ENCODE measurements at places on chromosomes 5 and 9.

DNA sequence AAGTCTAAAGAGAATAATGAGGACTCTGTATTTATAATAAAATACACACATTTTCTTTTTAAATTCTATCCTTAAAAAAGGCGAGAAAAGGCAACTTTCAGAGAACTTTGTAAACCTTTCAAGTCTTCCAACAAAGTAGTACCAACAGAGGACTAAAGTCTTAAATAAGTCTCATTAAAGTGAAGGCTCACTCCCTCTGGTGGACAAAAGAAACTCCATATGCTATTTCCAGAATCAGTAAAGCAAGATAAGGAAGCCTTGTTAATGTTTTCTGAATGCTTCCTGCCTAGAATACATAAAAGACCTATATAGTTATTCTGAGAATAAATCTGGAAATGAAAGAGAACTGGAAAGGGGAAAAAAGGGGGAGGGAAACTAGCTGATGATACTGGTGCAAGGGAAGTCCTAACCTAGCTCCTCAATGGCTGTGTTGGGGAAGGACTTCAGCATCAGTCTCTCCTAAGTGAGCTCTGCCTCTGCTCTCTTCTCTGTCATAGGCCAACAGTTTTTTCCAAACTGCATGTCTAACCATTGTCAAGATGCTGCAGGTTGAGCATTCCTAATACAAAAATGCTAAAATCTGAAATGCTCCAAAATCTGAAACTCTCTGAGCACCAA, 7.2 kb downstream of the HMGCS1 start:
- DNase-seq = peak; percentile 70

- DNase-seq = no peak
These were observed 226.3 kb downstream of the AOPEP start for GRCh38 chr9:94952565-94953373.

GRCh38 chr5:180600554-180601041, 9.3 kb upstream of the SCGB3A1 start:
- no peak for DNase-seq

- no peak for DNase-seq
These were observed 21.1 kb downstream of the TLE4 start for GRCh38 chr9:79592726-79593493.

GRCh38 chr5:29042152-29042551, 2003.8 kb upstream of the CDH9 start:
- no peak for DNase-seq

DNA sequence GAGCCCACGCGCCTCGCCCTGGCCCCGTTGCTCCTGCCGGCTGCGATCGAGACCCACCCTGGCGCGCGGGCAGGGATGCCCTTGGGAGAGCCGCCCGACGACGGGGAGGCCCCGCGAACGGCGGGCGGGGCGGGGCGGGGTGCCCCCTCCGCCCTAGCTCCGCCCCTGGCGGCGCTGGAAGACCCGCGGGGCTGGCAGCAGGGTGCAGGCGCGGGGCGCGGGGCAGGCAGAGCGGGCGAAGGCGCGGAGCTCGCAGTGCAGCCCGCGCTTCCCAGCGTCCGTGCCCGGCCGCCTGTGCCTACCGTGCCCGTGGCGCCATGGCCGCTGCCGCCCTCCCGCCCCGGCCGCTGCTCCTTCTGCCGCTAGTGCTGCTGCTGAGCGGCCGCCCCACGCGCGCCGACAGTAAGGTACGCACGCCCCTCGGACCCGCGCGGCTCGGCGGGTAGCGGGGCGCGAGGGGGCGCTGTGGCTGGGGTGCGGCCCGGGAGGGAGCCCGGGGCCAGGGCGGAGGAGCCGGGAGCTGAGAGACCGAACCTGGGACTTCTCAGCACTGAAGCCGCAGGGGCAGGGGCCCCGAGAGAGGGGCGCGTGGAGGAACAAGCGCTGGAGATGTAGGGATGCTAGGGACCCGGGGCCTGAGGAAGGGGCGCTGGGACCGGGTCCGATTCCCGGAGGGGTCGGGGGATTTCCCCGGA, at the start of gene OLFML2A:
Gene OLFML2A, plus strand, starts transcription at position 180 of the 695 bp plus-strand sequence. Its CDS starts 138 bp downstream, at position 318.
- no peak for DNase-seq

GRCh38 chr5:96150007-96150406, 188.4 kb upstream of the ELL2 start:
- no peak for DNase-seq

- no peak for DNase-seq
These were observed 345.4 kb upstream of the MEF2C start for GRCh38 chr5:89228355-89228754.

GRCh38 chr5:33118761-33119415, 321.9 kb upstream of the TARS1 start:
- no peak for DNase-seq

GRCh38 chr5:73917433-73917832, 291.4 kb downstream of the ARHGEF28 start:
- peak; percentile 76 for DNase-seq

DNA sequence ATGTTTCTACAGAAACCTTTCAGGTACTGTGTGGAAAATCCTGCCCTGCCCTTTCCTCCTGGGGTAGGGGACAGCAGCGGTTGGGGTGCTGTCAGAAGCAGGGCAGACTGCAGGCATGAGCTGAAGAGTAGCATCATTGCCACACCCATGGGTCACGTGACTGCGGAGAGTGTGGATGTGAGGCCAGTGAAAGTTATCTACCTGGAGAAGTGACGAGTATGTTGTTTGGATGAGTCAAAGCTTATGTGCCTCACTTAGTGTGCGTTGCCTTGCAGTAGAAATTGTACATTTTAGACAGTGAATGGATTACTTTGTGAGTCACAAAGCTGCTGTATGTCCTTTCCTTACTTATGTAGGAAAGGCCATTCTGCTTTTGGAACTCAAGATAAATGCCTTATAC, 21.7 kb upstream of the ACTBL2 start:
- DNase-seq = no peak

GRCh38 chr5:1315018-1315708, 20.3 kb upstream of the TERT start:
- DNase-seq = no peak

GRCh38 chr9:87630266-87630665, 95.7 kb upstream of the CTSL start:
- DNase-seq = no peak

DNA sequence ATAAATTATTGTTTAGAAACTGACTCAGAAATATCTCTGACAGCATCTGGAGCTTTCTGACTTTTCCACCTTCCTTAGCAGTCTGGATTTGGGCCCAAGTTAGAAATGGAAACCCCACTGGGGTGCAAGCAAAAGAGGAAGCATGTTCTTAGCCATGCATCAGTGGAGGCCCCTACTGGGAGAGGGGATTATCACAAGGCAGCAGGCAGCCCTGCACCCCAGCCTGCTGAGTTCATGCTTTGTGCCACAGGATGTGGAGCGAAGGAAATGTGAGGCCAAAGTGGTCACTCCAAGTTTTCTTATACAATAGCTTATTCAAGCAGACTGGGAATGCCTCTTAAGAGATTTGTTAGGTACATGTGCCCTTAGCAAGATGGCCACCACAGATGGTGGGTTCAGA, 146.5 kb upstream of the TLX3 start:
- no peak for DNase-seq

GRCh38 chr9:88218726-88219125, 80.5 kb upstream of the SPATA31C2 start:
- DNase-seq = no peak

DNA sequence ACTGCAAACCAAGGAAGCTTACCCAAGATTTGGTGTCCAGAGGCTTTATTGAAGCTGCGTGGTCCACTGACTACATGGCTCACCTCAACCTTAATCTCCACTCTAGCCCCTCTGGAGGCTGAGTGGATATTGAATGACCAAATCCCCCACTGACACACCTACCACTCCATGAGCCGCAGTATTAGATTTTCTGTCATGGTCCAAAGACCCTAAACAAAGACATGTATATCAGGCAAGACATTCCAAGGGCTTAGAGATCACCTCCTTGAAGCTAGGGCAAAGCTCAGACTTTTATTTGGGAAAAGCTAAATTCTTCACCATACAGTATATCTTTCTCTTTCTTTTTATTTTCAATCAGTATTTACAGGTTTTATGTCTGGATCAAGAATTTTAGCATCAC, 346.2 kb upstream of the CTNND2 start:
- DNase-seq = no peak

DNA sequence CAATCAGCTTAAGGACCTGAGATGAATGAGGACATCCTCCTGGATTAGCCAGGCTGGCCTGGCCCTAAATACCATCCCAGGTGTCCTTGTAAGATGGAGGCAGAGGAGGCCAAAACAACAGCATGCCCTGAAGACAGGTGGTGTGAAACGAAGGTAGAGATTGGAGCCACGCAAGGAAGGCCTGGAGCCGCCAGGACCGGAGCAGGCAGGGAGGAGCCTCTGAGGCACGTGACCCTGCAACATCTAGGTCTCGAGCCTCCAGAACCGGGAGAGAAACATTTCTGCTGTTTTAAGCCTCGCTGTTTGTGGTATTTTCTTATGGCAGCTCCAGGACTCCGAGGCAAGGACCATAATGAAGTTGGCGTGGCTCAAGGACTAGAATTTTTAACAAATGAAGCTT, 9.7 kb upstream of the COL5A1 start:
- no peak for DNase-seq

GRCh38 chr5:72292411-72292810, 27.6 kb downstream of the MRPS27 start:
- no peak for DNase-seq

- no peak for DNase-seq
These were observed 9.4 kb upstream of the BOD1 start for GRCh38 chr5:173625673-173626504.

DNA sequence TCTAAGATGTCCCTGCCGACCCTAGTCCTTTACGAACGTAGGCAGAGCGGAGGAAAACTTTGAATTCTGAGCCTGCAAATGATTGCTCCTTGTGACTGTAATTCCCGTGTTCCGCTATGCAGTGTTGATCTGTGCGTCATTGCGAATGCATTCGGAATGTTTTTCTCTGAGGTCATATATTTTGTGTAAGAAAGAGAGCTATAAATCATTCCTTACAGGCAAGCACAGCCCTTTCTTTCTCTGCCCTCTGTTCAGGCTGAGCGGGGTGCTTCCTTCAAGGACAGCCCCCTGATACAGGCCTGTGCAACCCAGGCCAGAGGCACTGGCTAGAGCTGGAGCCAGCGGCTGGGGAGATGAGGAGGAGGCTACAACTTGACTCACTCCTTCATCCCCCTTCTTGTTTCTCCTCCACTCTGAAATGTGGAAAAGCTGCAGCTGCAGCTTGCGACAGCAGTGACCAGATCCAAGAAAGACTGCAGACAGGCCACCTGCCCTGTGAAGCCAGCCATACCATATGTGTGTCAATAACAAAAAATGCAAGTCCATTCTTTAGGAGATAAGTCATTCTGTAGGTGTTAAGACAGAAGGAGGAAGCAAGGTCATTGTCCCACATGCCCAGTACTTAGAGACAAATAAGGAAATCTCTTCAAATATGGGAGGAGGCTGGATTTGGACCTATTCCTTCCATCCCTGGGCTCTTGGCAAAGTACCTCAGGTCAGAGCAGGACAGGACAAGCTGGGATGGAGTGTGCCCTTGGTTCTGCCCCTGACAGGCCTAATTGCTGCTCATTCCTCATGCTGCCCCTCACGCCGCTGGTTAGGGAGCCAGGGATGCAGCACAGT, 345.7 kb upstream of the WWC1 start:
- DNase-seq = no peak

GRCh38 chr9:125959951-125960619, 212.9 kb downstream of the PBX3 start:
- DNase-seq = peak; percentile 60

DNA sequence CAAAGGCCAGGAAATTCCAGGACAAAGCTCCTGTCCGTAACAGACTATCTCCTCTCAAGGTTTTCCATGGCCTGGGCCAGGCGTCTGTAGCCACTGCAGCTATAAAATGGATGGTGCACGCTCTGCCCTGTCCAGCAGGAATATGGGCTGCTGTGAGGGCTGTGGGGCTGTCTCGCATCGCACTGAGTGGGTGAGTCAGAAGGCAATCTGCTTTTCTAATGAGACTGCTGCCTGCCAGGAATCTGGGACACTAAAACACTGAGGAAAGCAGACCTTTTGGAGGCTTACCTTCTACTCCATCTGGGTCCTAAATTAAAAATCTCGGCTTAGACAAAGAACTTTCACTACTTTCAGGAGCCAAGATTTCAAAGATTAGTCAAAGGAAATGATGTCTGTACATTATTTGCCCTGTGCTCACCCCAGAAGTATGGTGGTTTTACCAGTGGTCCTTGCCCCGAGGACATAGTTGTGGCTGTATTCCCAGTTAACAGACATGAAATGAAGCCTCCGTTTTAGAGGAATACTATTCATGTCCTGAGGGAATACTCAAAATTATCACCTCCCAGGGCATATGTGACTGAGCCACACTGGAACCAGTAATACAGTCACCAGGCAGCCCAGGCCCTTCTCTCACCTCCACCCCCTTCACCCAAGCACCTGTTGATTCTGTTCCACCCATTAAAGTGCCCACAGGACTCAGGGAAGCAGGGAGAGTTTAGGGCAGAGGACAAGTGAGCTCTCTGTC, 56.4 kb downstream of the PFDN1 start:
- DNase-seq = peak; percentile 73

DNA sequence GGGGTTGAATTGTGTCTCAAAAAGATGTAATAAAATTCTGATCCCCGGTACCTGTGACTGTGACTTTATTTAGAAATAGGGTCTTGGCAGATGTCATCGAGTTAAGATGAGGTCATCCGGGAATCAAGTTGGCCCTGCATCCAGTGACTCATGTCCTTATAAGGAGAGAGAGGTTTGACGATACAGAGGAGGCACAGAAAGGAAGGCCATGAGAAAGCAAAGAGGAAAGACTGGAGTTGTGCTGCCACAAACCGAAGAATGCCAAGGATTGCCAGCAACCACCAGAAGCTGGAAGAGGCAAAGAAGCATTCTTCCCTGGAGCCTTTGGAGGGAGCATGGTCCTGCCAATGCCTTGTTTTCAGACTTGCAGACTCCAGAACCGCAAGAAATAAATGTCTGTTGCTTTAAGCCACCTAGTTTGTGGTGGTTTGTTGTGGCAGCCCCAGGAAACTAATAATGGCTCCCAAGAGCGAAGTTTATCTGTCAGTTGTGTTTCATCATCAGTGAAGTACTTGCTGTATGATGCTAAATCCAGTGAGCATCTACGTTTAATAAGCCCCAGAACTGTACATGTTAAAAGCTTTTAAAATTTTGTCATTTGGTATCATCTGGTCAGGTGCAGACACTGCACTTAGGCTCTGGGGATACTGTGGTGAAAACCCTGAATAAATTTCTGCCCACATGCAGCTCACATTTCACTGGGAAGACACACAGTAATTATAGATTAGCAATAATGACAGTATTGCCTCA, 114.8 kb downstream of the TLE4 start:
- no peak for DNase-seq

GRCh38 chr9:137828527-137829259, 48.9 kb upstream of the CACNA1B start:
- DNase-seq = no peak

DNA sequence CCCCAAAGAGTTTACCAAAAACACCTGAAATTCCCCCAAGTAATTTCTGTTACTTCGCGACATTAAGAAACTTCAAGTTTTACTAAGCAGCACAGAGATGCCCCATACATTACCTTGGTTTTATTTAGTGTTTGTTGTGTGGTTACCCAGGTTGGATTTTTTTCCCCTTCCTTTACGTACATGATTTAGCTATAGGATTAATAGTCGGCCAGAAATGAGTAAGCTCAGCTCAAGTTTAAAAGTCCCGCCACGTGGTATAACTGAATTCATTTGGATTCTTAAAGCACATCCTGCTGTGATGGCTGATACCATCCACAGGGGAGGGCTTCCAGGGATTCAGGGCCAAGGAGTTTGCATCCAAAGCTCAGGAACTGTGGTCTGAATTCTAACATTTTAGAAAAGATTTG, 75.9 kb downstream of the DAP start:
- DNase-seq = no peak
